ENCODE measurements at places on chromosomes 12 and 14.
A peak's percentile ranks its signal among the peaks of the same experiment; 100 is the strongest.

DNA sequence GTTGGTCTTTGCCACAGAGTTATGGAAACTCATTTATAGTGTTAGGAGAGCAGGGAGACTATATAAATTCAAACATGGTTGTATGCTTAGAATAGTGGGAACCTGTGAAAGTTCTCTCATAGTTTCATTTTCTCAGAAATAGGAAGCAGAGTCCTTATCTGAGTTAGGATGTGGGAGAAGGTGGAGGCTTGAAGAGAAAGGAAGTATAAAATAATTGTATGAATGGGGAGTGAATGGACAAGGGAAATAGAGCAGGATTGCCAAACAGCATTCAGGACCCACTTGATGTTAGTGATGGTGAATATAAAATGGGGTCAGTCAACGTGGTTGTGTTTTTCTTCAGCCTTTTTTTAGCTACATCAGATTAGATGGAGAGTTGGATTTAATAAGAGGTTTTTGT is 34.0 kb upstream of the TPH2 start:
- DNase-seq: no peak

DNA sequence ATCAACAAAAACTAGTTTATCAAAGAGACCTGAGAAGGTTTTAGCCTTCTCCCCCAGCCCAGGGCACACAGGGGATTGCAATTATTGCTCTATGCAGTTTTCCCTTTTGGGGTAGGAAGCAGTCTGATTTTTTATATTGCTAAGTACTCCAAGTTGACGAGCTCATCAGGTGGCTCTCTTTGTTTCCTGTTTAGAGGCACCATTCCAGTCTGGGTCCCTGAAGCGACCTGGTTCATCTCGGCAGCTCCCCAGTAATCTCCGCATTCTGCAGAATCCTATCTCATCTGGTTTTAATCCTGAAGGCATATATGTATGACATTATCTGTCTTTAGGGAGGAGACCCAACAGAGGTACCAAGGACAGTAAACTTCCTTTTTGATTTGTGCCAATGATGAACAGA is 56.3 kb downstream of the BHLHE41 start:
- no peak for DNase-seq

- peak; percentile 57 for DNase-seq
These were observed at the start of the genes AMIGO2 and PCED1B for GRCh38 chr12:47079468-47079980. Gene AMIGO2 (minus strand): TSS chr12:47079959. CDS start chr12:47079002, 957 bp downstream. Gene PCED1B (plus strand): TSS chr12:47079621. CDS start chr12:47235064, 155,443 bp downstream.

DNA sequence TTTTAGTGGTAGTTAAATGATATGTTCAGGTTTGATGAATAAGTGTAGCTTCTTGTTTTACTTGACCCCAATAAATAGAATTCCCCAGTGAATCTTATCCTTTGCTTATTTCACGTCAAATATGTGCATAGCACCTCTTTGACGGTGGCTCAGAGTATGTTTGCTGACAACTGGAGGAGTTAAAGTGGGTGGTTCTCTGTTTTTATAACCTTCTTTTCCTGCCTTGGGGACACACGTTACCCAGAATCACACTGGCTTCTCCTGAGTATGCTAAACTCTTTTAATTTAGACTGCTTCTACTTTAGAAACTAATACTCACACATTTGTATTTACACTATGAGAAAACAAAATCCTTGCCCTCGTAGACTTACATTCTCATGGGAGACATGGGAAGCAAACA is 62.3 kb downstream of the TMTC2 start:
- DNase-seq: no peak

Measured in stimulated activated CD4-positive, alpha-beta T cell treated with anti-CD3 and anti-CD28 coated beads, TNF-alpha, amount 100 ng/mL, for 48 hours (primary cell).